Ovary (tissue), 10 donors: ENCODE measurements at places on chromosomes 5 and 9. TPM values are rescaled to one million over a fixed set of nuclear protein-coding genes. Genes with fewer than 3 reads are reported as not detected.

DNA sequence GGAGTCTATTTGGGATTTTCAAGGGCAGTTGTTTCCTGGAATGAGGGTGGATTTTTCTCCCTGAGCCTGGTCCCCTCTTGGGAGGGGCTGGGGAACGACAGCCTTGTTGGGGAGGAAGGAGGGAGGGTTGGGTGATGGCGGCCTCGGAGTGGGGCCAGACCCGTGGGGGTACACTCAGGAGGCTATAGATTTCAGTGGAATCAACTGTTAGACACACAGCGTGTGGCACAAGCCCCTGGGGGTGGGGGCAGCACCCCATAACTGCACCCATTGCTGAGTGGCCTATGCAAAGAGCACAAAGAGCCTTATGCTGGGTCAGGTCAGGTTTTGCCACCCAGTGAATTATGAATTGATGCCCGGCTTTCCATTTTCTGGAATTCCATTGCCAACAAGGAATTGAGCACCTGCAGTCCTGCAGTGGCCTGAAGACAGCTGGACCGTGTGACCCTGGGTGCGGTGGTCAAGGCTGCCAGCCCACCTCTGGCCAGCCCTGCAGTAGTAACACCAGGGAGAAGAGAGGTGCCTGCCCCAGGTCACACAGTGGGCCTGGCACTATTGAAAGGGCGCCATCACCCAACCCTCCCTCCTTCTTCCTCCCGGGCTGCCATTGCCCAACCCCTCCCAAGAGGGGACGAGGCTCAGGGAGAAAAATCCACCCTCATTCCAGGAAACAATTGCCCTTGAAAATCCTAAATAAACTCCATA lies 8.4 kb downstream of the MYMK start:
- no peak for DNase-seq

DNA sequence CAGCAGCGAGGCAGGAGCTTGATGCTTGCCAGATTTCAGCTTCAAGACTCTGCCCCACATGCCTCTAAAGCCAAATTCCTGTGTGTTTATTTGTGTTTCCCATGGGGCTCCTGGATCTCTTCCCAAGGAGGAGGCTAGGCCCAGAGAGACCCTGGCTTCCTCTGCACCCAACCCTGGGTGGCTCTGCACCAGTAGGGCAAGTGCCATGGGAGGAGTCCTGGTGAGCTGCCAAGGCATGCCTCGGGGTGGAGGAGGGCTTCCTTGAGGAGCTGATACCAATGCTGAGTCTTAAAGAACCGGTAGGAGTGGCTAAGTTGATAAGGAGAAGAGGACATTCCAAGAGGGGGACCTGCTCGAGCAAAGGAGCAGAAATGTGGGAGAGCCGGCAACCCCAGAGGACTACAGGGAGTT lies 6.8 kb upstream of the TIFAB start:
- DNase-seq: peak; percentile 23

GRCh38 chr5:107112216-107112615 lies 558.5 kb downstream of the EFNA5 start:
- DNase-seq: no peak

The CEP72 gene
- total RNA-seq: 11.2 TPM

The PCDHGC3 gene
- total RNA-seq: 19.6 TPM
